ENCODE measurements at places on chromosomes 2 and 18.

- no peak for DNase-seq
These were observed 683.0 kb downstream of the SLC4A3 start for GRCh38 chr2:220310451-220310861.

- no peak for DNase-seq
These were observed 16.6 kb downstream of the MALL start for GRCh38 chr2:110099038-110099425.

DNA sequence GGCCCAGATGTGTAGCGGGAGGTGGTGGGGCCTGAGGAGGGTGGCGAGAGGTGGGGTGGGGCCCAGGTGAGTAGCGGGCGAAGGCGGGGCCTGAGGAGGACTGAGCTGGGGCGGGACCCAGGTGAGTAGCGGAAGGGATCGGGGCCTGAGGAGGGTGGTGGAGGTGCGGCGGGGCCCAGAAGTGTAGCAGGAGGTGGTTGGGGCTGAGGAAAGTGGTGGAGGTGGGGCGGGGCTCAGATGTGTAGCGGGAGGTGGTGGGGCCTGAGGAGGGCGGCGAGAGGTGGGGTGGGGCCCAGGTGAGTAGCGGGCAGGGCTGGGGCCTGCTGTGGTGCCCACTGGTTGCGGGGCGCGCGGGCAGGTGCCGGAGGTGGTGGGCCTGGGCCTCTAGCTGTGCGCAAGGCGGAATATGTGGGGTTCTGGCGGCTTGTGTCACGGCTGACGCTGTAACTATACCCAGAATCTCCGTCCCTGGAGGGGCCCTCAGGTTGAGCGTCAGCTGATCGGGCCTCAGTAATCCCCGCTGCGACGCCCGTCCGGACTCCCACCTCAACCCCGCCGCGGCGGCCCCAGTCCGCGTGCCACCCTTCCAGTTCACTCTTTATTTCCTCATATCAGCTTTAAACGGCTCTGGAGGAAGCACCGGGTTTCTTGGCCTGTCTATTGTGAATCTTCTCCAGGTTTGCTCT, 866 bp upstream of the SF3B6 start:
- no peak for DNase-seq

- DNase-seq: no peak
These were observed 142.4 kb upstream of the SOX11 start for GRCh38 chr2:5549771-5550170.

- no peak for DNase-seq
These were observed 37.1 kb downstream of the NEMP2 start for GRCh38 chr2:190497428-190497827.

- no peak for DNase-seq
These were observed 30.7 kb downstream of the SH2D6 start for GRCh38 chr2:85449214-85449588.

DNA sequence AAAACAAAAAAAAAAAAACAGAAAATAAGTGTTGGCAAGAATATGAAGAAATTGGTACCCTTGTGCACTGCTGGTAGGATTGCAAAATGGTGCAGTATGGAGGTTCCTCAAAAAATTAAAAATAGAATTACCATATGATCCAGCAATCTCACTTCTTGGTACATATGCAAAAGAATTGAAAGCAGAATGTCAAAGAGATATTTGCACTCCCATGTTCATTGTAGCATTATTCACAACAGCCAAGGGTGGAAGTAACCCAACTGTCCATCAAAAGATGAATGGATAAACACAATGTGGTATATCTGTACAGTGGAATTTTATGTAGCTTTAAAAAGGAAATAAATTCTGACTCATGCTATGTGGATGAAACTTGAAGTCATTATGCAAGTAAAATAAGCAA, 72.8 kb upstream of the POU3F3 start:
- no peak for DNase-seq

- DNase-seq: peak; percentile 20
These were observed 29.8 kb upstream of the TAF1B start for GRCh38 chr2:9813312-9814128.

DNA sequence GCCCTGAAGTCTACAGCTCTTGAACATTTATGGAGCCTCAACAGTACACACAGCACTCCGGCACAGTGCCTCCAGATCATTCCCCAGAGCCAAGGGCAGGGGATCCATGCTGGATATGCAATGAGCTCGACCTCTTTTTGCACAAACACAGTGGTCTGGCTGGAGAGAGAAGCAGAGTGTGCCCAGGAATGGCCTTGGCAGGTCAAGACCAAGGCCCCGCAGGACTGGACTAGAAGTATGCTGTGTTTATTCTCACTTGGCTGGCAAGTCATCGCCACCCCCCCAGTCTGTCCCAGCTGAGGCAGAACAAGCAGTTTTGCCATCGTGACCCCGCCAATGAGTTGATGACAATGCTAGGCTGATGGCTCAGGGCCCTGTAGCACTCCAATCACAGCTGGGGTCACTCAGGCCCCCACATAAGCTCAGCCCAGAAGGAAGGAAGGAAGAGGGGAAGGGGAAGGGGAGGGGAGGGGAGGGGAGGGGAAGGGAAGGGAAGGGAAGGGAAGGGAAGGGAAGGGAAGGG, 212.1 kb downstream of the TTC32 start:
- no peak for DNase-seq

GRCh38 chr18:73739098-73739497, 408.5 kb downstream of the FBXO15 start:
- no peak for DNase-seq
